ENCODE measurements at places on chromosomes 11 and 22. TPM values are rescaled to one million over a fixed set of nuclear protein-coding genes. Genes with fewer than 3 reads are reported as not detected.

TSPAN32 gene
- total RNA-seq, result 7.6 TPM

FXYD6 gene
- not detected for total RNA-seq

PDE2A gene
- 0.97 TPM for total RNA-seq

FGF19 gene
- total RNA-seq, result not detected

GRCh38 chr11:113475160-113475761, at the start of gene DRD2:
DRD2 (minus strand) TSS chr11:113475398; CDS start chr11:113424651, 50,747 bp downstream.
- no peak for DNase-seq

- DNase-seq, result no peak
Observed at GRCh38 chr22:31628969-31629708, 32.9 kb downstream of the PISD start.

GRCh38 chr22:46764140-46764680, 1.8 kb downstream of the TBC1D22A start:
- DNase-seq, result no peak

- no peak for DNase-seq
Observed at GRCh38 chr11:128796270-128796669, 70.8 kb downstream of the KCNJ1 start.

DNA sequence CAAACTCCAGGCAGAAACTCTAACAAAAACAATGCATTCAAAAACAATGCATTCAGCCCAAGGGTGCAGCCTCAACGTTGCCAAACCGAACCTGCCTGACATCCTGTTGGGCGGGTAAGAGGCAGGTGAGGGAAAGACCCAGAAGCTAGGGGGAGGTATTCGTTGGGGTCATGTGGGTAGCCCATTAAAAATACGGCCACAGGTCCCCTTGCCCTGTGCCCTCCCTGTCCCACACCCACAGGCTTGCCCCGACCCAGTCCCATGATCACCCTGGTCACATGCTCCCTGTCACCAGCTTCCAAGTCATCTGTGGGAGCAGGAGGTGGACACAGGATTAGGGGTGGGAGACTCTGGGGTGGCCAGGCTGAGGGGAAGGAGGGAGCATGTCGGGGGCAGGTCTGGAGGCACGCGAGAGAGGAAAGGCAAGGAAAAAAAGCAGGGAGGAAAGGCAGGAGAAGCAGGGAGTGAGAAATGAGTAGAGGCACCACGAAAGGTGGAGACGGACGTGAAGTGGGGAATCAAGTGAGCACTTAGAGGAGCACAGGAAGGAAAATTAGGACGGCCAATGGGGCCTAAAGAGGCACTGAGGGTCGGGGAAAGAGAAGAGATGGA, 683 bp downstream of the PLA2G6 start:
- DNase-seq, result no peak

- no peak for DNase-seq
Observed at GRCh38 chr22:30348809-30349208, 7.9 kb downstream of the SF3A1 start.

GRCh38 chr22:48147831-48148230, 1385.4 kb downstream of the TBC1D22A start:
- DNase-seq, result no peak
